ENCODE measurements at places on chromosomes 2 and 18. TPM values are rescaled to one million over a fixed set of nuclear protein-coding genes. Genes with fewer than 3 reads are reported as not detected.

DNA sequence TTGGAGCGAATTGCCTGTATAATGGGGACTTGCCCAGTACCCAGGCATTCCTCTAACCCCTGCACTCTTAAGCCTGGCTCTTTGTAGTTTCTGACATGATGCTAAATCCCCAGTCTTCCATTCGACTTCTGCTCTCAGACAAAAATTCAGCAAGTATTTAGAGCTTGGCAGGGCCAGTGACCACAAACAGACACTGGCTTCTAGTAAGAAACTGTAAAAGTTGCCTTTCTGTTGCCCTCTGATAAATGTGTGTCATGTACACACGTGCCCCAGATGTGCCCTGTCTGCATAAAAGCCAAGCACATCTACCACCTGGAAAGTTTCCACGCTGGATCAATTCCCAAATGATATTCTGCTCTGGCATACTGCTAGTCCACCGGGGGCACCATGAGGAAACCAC lies 18.0 kb downstream of the PAX3 start:
- DNase-seq: no peak

DNA sequence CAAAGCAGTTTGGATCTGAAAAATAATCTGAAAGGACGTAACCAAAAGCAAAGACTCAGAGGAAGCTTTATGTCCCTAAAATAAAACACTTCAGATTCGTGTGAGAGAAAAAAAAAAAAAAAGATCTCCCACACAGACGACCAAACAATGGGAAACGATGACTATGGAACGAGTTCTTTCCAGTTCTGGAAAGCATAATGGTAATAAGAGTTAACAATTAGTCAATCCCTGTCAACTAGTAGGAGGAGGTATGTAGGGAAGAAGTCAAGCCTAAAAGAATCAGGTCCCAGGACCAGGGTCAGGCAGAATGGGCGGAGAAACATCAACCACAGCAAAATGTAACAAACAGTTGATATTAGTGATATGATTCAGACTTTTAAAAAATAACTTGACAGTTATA lies 170.3 kb upstream of the SETBP1 start:
- no peak for DNase-seq

- no peak for DNase-seq
Measured at GRCh38 chr2:143905587-143905986, 614.3 kb downstream of the ZEB2 start.

DNA sequence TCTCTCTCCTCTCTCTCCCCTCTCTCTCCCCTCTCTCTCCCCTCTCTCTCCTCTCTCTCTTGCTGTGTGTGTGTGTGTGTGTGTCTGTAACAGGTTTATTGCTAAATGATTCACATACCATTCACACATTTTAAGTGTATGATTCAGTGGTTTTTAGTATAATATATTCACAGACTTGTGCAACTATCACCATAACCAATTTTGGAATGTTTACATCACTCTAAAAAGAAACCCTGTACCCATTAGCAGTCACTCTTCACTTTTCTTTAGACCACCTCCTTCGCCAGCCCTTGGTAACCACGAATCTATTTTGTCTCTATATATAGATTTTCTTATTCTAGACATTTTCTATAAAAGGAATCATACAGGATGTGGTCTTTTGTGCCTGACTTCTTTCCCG lies 11.4 kb downstream of the THNSL2 start:
- DNase-seq: no peak

DNA sequence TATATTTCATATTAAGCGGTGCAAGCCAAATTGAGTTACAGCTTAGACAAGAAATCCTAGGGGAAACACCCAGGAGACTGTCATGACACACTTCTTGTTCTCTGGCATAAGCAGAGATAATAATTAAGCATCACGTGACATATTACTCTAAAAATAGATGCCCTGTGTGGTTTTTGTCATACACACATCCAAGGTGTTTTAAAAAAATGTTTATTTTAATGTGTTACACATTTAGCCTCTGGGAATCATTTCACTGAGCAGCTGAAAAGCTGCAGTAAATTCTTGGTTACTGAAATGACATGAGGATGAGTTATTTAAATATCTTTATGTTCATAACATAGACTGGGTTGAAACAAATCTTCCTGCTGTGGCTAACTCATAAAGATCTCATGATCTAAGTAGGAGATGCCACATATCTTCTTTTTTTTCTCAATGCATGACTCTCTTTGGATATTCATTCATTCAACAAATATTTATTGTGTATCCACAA lies 38.0 kb upstream of the ERMN start:
- no peak for DNase-seq

DNA sequence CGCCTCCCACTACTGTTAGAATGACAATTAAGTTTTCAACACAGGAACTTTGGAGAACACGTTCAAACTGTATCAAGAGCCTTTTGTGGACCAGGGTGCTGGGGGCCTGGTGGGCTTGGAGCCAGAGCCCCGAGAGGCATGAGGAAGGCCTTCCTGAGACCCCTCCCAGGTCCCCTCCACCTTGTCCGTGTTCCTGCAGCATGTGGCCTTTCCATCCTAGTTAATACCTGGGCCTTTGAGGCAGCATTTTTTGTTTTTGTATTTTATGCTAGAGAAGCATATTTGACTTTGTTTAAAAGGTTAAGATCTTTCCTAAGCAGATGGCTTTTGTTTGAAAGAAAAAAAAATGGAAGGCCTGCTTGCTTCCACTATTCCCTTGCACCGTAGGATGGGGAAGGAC lies 68.0 kb downstream of the INPP4A start:
- DNase-seq: no peak

GRCh38 chr2:46067501-46068305 lies 229.5 kb upstream of the EPAS1 start:
- no peak for DNase-seq

DNA sequence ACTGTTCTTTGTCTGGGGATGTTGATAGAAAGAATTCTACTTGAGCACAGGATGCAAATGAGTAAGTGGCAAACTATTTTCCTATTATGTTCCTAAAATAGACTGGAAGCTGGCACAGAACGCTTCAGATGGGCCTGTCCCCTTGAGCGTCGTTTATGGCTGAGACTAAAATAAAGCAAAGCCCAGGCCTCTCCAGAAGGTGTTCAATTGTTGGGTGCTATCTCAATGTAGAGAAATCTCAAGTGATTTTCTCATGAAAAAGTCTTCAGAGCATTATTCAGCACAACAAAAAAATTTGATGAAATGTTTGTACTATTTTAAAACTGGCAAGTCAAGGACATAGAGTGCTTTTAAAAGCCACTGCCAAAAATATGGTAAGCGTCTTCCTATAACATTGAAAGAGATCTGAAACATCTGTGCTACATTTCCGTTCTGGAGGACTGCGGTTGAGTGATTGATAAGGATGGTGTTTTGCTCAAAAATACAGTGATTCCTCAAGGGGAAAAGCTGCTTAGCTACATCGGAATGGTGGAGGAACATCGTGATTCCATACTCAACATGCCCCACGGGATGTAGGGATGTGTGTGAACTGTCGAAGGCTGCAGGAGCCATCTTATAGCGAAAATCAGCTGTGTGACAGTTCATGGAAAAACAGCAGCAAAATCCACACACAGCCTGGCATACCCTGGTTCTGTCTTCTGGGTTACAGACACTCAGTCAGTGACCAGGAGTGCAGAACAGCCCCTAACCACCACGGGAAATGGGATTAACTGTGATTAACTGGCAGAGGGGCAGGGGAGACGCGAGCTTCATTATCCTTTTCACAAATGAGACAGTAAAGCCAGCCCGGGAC lies 10.4 kb upstream of the LRRFIP1 start:
- DNase-seq: no peak

DNA sequence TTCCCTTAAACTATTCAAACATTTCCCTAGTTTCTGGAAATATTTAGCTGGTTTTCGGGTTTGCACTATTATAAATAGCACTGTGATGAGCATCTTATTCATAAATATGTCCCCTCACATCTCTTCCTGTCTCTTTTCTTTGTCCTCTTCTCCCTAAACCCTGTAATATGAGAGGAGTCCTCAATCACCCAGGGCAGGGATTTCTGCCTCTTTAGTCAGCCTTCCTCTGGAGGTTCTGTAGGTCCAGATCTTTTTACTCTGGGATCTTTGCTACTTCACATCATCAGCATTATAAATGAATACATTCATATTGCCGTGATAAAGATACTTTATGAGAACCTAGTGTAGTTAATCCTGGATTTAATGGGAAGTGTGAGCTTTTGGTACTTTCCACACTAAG lies 87.9 kb upstream of the TTN start:
- DNase-seq: no peak

DNA sequence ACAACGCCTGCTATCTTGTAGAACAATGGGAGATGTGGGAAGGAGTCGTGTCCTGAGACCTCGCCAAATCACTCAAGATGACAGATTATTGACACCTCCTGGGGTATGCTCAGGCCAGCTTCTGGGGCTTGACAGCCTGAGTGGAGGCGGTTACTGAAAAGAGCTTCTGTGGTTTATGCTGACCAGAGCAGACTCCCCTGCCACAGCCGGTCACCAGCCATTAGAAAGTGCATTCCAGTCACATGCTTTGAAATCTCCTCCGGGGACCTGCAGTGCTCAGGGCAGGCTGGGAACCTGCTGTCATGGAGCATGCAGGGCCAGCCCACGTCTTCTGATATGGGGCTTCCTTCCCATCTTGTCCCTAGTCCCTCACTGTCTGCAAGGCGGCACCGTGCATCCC lies 215.9 kb downstream of the SEPTIN10 start:
- no peak for DNase-seq

- DNase-seq: no peak
Measured at GRCh38 chr2:240507060-240507777, 50.6 kb downstream of the ANKMY1 start.

The TFPI gene
- 1.0 TPM for total RNA-seq

The IL1B gene
- 4.4 TPM for total RNA-seq

Measured in T-cell (primary cell).